Stimulated activated naive CD4-positive, alpha-beta T cell (primary cell): ENCODE measurements at places on chromosomes 1 and 21.

- no peak for DNase-seq
Observed at GRCh38 chr1:63073309-63074306, 248.8 kb upstream of the FOXD3 start.

DNA sequence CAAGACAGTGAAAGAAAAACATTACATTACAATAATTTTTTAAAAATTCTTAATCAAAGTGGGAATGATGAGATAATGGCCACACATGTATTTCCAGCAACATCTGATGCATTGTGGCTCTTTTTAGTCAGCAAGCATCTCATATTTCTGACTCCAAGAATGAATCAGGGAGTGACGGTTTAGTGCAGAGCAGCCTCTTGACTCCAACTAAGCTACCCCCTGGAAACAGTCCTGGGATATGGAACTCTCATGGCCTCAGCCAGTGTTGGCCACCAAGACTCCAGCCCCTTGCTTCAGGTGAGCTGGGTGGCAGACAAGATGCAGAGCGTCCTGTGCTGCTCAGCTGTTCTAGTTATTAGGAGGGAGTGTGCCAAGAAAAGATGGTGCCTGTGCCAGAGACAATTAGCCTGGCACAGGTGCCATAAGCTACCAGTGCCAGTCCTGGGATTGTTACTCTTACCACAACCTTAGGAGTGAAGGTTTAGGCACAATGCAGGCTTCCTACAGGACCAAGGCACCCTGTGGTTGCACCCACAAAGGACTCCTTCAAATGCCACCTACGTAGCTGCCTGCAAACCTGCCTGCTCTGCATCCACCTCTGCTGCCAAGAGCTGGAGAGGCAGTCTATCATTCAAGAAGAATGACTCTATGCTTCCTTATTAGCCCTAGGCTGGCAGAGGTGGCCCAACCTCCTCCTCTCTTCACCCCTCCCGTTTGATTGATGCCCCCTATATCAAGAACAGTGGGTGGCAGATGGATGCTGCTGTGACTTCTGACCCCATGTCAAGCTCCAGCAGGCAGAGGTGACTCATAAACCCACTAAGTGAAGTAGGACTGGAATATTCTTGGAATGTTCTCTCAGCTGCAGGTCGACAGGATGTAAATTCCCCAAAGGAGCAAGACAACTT, 6.0 kb upstream of the SEC16B start:
- no peak for DNase-seq

- no peak for DNase-seq
Observed at GRCh38 chr1:170680428-170680827, 16.5 kb downstream of the PRRX1 start.

- no peak for DNase-seq
Observed at GRCh38 chr1:2108213-2108876, 58.1 kb downstream of the PRKCZ start.

DNA sequence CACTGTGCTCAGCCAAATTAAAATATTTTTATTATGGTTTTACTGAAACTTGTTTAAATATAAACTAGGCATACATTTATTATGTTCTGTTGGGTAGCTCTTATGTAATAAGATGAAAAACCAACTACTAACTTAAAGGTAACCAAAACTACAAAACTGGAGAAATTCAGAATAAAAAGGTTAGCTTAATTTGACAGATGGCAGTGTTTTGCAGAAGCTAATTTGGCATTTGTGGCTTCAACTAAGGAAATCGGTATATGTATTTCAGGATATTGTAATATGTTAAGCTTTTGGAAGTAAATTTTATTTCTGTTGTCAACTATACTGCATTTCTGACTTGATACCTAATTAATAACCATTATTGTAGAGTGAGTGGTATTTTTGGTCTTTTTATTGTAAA, 18.8 kb downstream of the USP25 start:
- DNase-seq, result no peak

GRCh38 chr21:15408089-15408488, 321.7 kb upstream of the USP25 start:
- no peak for DNase-seq

DNA sequence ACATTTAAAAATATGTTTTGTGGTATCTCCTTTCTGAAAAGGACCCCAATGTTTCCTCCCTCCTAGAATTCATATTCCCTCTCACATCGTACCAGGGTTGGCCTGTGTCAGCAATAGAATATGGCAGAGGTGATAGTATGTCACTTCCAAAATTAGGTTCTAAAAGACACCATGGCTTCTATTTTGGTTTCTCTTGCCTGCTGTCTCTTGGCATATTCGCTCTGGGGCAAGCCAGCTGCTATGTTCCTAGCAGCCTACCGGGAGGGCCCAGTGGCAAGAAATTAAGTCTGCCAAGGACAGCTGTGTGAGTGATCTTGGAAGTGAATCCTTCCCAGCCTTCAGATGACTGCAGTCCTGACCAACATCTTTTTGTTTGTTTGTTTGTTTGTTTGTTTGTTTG, 92.9 kb upstream of the PPM1J start:
- DNase-seq, result no peak

- no peak for DNase-seq
Observed at GRCh38 chr1:221912230-221912629, 170.3 kb upstream of the DUSP10 start.
